CD8-positive, alpha-beta memory T cell (primary cell): ENCODE measurements at places on chromosomes 1 and 21. TPM values are rescaled to one million over a fixed set of nuclear protein-coding genes. Genes with fewer than 3 reads are reported as not detected.
A peak's percentile ranks its signal among the peaks of the same experiment; 100 is the strongest.

- H3K4me1 ChIP-seq = peaks cover 13% of the 10 kb centered on the region
- no peak for DNase-seq
- H3K4me3 ChIP-seq = no peak overlapping the region
- H3K36me3 ChIP-seq = no peaks in the 10 kb centered on the region
Measured at GRCh38 chr1:1020415-1021009, 592 bp downstream of the AGRN start.

DNA sequence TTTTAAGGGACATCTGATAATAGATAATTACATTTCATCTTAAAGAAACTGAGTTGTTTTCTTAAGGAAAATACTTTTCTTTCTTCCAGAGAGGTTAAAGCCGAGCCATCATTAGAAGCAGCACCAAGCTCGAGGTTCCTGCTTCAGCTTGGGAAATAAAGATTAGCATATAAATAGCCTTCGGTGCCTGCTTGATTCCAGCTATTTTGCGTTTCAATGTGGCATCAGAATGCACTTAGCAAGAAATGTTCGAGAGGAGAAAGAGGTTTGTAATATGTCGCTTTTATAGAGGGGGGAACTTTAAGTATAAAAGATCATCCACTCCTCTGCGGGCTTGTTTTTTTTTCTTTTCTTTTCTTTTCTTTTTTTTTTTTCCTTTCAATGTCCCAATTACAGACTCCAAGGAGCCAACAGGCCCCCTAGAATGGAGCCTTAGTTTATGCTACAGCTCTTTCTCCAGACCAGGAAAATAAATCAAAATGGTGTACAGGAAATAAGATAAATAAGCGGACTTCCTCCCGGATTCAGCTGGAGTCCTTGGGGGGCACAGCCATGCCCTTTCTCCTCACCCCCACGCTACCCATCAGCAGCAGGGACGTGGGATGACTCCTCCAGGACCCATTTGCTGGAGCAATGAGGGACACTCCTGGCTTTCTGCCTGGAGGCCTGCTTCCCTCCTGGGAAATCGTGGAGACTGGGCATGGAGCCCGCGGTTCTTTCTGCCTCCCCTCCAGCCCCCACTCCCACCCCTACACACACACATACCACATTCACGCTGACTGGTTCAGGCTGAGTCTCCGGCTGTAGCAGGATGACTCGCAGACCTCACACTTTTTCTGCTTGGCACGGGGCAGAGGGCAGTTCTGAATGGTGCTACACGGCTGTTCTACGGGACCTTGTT is 131.6 kb downstream of the RRAGC start:
- H3K27me3 ChIP-seq = peaks cover 7% of the 10 kb centered on the region
- H3K36me3 ChIP-seq = no peaks in the 10 kb centered on the region
- no peak overlapping the region for H3K27ac ChIP-seq
- no peaks in the 10 kb centered on the region for H3K4me1 ChIP-seq
- H3K4me3 ChIP-seq = no peak overlapping the region

The L1TD1 gene
- not detected for total RNA-seq

DNA sequence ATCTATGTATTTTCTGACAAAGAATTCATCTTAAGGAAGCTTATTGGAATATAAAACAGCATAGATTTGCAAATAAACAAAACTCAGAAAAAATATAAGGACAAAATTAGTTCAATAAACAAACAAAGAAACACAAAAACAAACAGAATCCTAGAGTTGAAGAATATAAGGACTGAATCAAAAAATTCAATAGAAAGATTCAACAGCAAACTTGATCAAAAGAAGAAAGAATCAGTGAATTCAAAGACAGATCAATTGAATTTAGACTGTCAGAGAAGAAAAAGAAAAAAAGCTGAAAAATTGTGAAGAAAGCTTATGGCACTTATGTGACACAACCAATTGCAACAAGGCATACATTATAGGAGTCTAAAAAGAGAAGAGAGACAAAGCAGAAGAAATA is 770.0 kb upstream of the RGS18 start:
- H3K27me3 ChIP-seq = no peaks in the 10 kb centered on the region
- H3K4me3 ChIP-seq = no peak overlapping the region
- H3K27ac ChIP-seq = no peak overlapping the region
- H3K36me3 ChIP-seq = no peaks in the 10 kb centered on the region
- DNase-seq = no peak

DNA sequence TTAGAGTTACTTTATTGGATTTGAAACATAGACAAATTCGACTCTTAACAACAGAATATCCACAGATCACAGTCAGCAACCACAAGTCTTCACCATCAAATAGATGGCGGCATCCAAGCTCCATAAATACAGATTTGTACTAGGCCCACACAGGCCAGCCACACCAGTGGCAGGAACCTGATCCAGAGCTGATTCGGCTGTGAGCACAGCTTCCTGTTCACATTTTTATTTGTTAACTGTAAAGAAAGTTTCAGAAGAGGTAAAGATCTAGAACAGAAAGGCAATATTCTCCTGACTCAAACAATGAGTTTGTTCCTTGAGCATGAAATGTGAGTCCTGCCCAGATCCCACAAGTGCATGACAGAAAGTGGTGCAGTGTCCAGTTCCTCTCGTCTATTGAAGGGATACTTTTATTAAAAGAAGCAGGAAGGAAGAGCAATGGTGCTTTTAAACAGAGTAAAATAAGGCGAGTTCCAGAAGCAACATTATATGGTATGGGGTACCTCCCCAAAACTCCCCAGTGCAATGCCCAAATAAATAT is 205.8 kb downstream of the SLC45A1 start:
- no peaks in the 10 kb centered on the region for H3K27me3 ChIP-seq
- H3K27ac ChIP-seq = no peak overlapping the region
- peaks cover 47% of the 10 kb centered on the region for H3K4me1 ChIP-seq
- H3K4me3 ChIP-seq = peak overlapping the region; percentile 81

The PCBP3 gene
- total RNA-seq = 0.35 TPM

DNA sequence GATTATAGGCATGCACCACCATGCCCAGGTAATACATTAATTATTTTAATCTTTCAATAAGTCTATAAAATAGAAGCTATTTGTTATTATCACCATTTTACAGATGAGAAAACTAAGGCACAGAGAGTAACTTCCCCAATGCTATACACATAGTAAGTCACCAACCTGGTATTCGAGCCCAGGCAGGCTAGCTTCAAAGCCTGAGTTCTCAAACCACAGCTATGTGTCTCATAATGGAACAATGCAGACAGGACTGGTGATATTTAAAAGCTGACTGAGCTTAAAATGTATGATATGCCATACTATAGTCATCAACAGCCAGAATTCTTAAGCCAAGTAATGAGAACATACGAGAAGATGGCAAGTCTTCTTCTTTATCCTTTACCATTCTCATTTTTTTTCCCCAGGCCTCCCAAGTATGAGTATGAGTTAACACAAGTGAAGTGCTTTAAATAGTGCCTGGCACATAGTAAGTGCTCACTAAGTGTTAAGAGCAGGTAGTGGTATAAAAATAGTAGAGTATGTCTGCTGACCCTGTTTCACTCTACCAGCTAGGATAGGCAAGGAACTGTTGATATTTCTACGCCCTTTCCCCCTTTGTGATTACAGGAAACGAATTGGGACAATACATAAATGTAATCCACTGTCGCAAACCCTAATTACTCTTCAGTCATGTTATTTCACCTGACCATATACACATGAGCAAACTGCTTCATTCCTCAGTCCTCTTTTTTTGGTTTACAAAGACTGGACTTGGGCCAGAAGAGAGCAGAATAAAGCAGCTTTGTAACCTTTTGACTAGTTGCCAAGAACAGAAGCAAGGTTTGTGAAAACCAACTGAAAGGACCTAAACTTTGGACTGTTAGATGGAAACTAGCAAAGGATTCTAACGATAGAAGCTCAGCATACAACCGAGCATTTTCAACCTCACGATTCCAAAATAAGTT is 9.5 kb downstream of the EYA3 start:
- H3K4me3 ChIP-seq = no peak overlapping the region
- H3K36me3 ChIP-seq = no peaks in the 10 kb centered on the region
- H3K27ac ChIP-seq = no peak overlapping the region
- no peak for DNase-seq

- no peaks in the 10 kb centered on the region for H3K4me1 ChIP-seq
- H3K27me3 ChIP-seq = no peaks in the 10 kb centered on the region
- no peak overlapping the region for H3K4me3 ChIP-seq
- no peak for DNase-seq
- no peak overlapping the region for H3K27ac ChIP-seq
Measured at GRCh38 chr1:65362545-65362944, 53.2 kb downstream of the DNAJC6 start.

The DPT gene
- not detected for total RNA-seq

- no peak overlapping the region for H3K4me3 ChIP-seq
- DNase-seq = no peak
- no peaks in the 10 kb centered on the region for H3K36me3 ChIP-seq
Measured at GRCh38 chr1:59815892-59816291, 1.1 kb downstream of the HOOK1 start.

The CNR2 gene
- 0.20 TPM for total RNA-seq

GRCh38 chr1:116934586-116935207 is 25.0 kb downstream of the PTGFRN start:
- H3K36me3 ChIP-seq = no peaks in the 10 kb centered on the region
- DNase-seq = no peak
- H3K27me3 ChIP-seq = no peaks in the 10 kb centered on the region
- H3K4me1 ChIP-seq = peaks cover 21% of the 10 kb centered on the region

The SCYL3 gene
- total RNA-seq = 12.7 TPM

DNA sequence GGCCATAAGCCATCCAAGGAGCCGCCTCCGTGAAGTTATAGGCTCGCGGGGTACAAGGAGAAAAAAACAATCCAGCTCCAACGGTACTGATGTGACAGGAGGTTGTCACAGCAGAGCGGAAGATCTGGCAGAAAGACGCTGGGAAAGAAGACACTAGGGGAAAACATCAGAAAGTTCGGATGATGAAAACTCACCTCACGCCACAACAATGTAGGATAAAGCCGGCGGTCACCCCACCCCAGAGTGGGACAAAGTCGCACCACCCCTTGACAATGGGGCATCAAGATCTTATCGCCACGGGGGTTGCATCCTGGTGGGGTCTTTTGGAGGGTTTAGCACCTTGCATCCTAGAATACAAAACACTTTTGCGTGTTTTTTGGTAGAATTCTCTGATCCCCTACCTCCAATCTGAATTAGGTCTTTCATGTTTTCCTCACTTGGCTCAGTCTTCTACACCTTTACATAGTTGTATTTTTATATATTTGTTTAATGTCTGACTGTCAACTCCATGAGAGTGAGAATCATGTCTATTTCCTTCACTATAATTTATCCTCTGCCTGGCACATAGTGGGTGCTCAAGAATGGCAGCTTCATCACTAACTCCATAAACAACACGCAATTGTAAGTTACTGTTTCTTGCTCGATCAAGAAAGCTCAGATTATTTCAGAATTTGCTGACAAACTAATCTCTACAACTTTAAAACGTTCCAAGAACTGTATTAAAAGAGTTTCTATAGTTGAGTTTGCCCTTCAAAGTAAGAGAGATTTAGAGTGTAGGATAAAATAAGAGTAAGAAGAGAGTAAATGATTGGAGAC is 611 bp upstream of the ZSWIM5 start:
- H3K4me1 ChIP-seq = peaks cover 24% of the 10 kb centered on the region
- no peak overlapping the region for H3K27ac ChIP-seq
- DNase-seq = no peak
- peak overlapping the region; percentile 69 for H3K4me3 ChIP-seq
- no peaks in the 10 kb centered on the region for H3K27me3 ChIP-seq
- no peaks in the 10 kb centered on the region for H3K36me3 ChIP-seq

The ARID4B gene
- total RNA-seq = 43.0 TPM

- no peak overlapping the region for H3K27ac ChIP-seq
- H3K4me3 ChIP-seq = no peak overlapping the region
- no peaks in the 10 kb centered on the region for H3K4me1 ChIP-seq
Measured at GRCh38 chr1:194535369-194535768, 1349.0 kb upstream of the B3GALT2 start.

The KIF21B gene
- total RNA-seq = 37.5 TPM

- no peak for DNase-seq
- H3K4me1 ChIP-seq = no peaks in the 10 kb centered on the region
- H3K27me3 ChIP-seq = no peaks in the 10 kb centered on the region
- H3K27ac ChIP-seq = no peak overlapping the region
- H3K4me3 ChIP-seq = no peak overlapping the region
Measured at GRCh38 chr21:46294647-46295176, 8.6 kb downstream of the YBEY start.

DNA sequence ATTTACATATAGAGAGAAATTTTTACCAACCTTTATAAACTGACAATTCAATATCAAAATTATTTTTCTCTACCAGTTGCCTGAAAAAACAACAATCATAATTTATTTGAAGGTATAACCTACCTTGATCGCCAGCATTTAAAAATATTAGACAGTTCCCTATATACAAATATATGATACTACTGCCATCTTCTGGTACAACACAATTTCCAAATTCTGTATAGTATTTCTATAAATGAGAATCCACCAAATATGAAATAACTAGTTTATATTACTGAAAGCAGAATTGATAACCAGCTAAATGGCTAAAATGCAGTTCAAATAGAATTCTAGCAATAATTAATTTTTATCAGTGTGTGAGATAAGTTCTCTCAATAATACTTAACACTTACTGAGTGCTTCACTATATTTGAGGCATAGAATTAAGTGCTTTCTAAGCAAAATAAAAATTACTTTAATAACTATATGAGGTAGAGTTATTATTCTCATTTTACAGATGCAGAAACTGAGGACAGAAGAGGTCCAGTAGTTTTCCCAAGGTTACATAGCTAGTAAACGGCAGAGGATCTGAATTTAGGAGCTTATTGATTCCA is 75.6 kb downstream of the PIGK start:
- no peak overlapping the region for H3K4me3 ChIP-seq
- H3K4me1 ChIP-seq = no peaks in the 10 kb centered on the region
- no peaks in the 10 kb centered on the region for H3K27me3 ChIP-seq
- H3K36me3 ChIP-seq = no peaks in the 10 kb centered on the region
